ENCODE measurements at places on chromosomes 11 and 22.

- DNase-seq: no peak
Observed at GRCh38 chr11:62452261-62452660, 33.4 kb downstream of the SCGB1A1 start.

DNA sequence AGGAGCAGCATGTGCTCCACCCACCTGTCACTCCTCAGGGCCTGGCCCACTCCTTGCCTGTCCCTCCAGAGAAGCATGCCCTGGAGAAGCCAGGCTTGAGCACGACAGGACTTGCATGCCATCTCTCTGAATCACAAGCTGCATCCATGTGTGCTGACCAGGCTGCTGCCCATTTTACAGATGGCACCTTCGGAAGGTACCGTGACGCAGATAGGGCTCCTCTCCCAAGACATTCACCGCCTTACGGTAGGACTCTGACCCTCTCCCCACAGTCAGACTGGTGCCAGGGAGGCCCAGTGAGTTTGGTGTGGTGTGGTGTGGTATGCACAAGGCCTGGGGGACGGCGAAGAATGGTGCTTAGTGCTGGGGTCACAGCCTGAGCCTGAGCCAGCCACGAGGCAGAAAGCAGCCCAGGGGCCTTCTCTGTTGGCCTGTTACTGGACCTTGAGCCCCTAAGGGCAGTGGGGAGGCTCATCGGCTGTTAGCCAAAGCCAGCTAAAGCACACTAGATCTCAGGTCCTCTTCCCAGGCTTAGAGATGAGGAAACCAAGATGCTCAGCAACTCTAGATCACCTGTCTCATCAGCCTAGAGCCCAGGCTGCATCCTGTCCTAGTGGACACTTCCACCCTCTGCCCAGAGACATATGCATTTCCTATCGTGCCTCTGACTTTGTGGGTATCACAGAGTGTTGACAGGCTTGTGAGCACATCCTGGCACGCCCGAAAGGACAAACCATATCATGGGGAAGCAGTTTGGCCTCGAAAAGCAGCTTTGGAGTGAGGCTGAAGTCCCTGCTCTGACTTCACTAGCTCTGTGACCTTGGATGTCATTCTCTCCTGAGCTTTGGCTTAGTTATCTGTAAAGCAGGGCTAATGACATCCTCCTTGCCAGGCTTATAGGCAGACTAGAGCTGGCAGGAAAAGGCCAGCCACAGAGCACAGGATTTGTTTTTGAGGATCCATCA, 17.8 kb downstream of the CYB5R2 start:
- no peak for DNase-seq

GRCh38 chr11:76524919-76525318, 80.1 kb downstream of the EMSY start:
- no peak for DNase-seq

DNA sequence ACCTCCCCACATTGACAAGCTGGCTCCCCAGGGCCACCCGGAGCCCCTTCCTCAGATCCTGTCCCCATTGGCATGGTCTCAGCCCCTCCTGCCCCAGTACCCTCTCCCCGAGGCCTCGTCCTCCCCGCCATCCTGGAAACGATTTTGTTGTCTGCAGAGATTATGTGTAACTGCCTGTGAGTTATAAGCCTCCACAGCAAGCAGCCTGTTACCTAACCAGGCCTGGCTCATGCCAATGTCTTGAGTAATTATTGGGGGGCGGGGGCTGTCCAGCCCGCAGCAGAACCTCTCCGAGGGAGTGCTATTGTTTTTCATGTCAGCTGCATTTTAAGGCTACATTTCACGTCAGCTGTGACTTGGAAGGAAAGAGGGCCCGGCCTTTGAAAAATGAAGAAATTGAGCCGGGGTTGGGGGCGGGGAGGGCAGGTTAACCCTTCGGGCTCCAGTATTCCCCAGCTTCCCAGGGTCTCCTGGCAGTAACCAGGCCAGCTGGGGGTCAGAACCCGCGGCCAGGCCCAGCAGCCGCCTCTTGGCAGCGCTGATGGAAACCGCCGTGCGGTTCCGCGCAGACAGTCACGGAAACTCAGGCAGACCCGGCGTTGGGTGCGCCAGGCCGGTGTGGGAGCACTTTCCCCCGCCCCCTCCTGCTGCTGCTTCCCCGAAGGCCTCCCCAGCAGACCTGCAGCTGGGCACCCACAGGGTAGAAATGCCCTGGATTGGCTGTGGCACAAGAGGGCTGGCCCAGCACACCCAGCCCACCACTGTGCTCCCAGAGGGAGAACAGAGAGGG, 59.5 kb downstream of the CDKN1C start:
- no peak for DNase-seq

GRCh38 chr11:19628018-19628417, 84.6 kb upstream of the NAV2 start:
- DNase-seq: no peak

DNA sequence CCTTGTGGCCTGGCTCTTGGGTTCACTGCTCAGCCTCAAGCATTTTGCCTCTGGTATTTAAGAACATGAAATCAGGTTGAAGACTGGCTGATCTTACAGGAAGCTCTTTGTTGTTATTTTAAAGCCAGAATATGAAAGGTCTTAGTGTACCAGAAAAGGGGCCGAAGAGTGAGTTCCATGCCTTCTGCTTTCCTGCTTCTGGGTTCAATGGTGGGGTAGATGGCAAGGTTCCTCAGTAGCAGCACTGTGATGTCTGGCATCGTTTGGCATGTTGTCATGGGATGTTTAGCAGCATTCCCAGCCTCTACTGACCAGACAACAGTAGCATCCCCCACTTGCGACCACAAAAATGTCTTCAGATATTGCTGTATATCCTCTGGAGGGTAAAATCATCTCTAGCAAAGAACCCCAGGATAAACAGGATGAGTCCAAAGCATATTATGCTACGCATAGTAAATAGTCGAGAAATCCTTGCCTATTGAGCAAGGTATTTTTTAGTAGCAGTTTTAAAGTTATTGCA, 2.4 kb downstream of the VPS26B start:
- DNase-seq: no peak

- no peak for DNase-seq
Observed at GRCh38 chr11:92449780-92450179, 225.2 kb downstream of the FAT3 start.

DNA sequence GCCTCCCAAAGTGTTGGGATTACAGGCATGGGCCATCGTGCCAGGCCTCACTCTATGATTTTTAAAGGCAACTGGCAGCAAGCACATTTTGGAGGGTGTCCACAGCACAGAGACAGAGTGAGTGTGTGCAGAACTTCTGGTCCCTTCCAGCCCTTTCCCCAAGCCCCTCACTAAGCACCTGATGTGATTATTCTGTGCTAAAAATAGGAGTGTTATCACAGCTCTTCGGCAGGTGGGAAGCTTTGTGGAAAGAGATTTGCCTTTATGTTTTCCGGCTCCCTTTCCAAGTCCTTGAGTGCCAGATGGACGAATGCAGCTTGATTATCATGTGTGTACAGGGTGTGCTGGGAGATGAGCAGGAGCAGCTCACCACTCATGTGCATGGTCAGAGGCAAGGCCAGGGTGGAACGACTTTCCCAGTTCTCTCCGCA, 310.8 kb downstream of the DDX10 start:
- DNase-seq: no peak

Data from cortex of kidney (tissue), 1 donor.